ENCODE measurements at places on chromosomes 2 and 18.

GRCh38 chr2:237280939-237281338 lies 133.0 kb downstream of the COL6A3 start:
- no peak for ATAC-seq

DNA sequence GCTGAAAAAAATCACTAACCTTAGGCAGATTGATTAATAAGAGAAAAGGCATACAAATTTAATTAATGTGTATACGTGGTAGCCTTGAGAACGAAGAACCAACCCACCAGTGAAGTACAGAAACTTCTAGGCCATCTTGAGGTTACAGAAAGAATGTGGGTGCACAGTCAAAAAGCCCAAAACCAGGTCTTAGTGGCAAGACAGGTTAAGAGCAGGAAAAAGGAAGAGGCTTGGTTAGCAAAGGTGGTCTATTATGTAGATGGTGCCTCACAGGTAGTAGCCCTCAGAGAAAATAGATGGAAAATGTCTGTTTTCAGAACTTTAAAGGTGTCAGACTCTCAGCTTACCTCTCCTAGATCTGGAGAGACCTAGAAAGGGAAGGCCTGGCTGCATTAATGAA lies 22.0 kb upstream of the SLC35G4 start:
- ATAC-seq: peak; percentile 70

GRCh38 chr2:42102024-42102590 lies 54.3 kb downstream of the PKDCC start:
- peak; percentile 64 for ATAC-seq

DNA sequence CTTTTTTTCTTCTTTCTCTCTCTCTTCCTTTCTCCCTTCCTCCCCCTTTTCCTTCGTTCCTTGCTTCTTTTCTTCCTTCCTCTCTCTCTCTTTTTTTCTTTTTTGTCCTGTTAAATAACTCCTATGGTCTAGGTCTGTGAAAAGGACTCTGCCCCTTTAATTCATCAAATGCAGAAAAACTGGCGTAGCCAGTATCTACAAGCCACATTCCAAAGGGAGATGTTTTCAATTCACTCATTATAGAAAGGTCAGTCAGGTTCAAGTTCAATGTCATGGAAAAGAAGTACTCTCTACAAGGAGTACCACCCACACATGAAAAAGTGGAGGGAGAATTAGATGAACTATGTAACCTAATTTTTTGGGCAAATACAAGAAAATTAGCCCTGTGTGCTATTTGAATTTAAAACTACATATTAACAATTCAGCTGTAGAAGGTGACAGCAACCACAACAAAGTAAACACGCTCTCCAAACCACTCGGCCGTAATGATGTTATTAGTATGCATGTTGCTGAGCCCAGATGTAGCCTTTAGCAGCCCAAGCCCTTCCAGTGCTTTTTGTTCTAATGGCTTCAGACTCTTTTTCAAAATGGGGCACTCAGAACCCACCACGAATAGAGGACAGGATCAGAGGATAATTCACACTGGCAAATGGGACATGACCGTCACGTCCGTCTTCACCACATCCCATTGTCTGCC lies 735.4 kb upstream of the FANCL start:
- no peak for ATAC-seq

DNA sequence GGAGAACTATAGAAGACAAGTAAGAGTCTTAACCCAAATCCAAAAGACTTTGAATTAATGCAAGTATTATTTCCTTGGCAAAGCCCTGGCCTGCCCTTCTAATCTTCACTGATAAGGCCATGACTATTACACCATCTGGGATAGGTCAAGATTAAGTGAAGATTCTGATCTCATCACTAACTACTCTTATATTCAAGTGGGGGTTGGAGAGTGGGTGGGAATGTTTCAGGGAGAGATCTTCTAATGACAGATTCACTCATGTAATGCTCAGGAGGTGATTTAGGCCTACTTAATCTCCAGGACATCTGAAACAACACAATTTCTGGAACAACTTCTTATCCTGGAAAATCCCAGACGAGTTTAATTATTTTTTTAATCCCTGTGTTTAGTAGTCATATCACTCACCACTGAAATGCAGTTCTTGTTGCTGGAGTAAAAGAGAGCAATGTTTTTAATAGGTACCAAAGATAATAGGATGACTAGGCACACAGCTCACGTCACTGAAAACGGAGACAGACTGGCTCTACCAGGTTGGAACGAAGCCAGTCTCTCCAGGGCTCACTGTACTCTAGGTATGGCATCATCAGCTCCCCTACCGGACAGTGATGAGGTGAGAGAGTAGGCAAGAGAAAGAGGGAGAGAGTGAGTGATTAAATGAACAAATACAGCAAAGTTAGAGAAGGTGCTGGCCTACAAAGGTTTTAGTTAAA lies 133.1 kb downstream of the NCKAP5 start:
- no peak for ATAC-seq

DNA sequence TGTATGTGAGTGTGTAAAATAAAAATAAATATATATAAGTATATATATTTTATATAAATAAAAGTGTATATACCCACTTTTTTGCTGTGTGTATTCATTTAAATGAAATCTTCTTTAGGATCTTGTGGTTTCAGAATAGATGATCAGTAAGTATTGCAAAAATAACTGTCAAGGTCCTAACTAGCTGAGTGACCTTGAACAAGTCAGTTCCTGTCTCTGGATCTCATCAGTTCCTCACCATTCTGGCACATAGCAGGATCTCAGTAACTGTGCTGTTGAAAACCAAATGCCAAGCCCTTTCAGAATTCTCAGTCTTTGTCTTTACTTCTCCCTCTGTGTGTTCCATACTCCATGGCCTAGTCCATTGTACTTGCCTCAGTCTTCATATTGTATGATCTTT lies 115.3 kb upstream of the CXCR4 start:
- ATAC-seq: no peak

DNA sequence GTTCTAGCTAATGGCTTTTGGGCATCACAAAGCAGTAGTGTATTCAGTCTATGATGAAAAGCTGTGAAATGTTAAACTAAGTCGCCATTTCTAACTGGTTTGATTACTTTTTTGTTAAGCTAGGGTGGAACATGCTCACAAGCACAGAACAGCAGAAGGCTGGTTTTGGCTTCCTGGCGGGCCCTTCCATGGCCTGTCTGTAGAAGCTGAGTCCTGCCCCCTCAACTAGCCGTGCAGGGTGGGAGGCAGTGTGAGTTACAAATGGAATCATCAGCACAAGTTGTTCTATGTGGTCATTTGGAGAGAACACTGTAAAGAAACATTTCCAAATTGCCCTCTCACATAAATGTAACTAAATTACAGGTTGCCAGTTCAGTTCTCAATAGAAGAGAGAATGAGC lies 290.8 kb downstream of the ALPK2 start:
- ATAC-seq: no peak

DNA sequence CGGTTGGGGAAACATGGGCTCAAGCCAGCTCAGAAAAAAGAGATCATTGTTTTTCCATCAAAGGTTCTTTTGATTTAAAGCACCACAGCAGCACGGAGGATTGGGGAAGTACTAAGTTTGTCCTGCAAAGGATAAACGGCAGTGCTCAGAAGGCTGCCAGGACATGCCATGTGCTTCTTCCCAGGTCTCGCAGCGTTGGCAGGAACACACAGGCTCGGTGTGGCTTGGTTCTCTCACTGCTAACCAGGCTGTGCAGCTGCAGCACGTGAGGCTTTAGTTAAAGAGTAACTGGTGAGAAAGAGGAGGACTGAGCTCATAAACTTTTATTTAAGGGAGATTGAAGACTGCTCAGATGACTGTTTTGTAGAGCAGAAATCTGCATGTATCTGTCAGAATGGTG lies 264.3 kb downstream of the TSN start:
- ATAC-seq: no peak

DNA sequence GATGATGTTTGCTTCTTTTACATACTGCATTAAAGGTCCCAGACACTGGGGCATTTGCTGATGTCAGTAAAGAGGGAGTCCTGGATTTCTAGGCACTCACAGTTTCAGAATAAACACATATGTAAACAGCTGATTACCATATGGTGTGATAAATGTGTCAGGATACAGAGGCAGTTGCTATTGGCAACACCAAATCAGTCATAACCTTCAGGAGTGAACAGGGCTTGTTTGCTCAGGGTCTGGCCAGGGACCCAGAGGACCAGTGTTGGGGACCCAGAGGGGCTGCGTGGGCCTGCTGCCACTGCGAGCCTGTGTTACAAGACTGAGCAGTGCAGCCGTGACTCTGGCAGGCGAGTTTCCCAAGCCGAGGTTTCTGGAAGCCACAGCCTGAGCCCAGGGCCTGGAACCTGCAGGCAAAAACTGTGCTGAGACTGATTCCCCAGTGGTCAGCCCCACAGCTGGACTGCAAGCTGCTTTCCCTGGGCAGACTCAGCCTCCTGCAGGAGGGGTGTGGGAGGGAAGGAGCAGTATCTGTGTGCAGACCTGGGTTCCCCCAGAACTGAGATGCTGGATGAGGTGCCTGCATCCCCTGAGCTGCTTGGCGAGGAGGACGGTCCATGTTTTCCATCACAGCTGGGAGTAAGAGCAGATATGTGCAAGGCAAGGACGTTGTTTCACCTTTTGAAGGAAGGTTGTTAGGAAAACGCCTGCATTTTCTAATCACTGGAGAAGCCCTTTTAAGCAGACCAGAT lies 23.6 kb downstream of the ASAP2 start:
- ATAC-seq: no peak

DNA sequence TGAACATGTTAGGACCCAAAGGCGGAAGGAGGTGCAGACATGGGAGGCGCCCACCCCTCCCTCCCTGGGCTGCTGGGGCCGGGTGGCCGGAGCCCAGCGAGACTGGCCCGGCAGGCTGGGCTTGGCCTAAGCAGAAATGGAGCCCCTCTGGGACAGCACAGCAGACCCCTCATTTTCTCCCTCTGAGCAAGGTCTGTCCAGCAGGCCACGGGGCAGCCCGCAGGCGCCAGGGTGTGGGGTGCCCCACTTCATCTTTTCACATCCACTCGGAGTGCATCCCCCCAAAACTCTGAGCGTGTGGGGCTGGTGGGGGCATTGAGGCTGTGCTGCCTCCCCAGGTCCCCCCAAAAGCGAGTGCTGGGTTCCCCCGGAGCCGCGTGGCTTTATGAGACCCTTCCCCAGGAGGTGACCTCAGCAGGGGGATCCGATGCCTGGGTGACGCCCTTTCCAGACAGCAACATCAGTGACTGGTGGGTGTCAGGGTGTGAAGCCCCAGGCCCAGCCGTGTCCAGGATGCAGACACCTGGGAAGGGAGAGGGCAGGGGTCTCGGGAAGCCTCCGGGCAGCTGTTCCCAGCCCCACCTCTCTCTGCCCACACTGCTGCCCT lies 36.7 kb upstream of the GPC1 start:
- ATAC-seq: no peak

DNA sequence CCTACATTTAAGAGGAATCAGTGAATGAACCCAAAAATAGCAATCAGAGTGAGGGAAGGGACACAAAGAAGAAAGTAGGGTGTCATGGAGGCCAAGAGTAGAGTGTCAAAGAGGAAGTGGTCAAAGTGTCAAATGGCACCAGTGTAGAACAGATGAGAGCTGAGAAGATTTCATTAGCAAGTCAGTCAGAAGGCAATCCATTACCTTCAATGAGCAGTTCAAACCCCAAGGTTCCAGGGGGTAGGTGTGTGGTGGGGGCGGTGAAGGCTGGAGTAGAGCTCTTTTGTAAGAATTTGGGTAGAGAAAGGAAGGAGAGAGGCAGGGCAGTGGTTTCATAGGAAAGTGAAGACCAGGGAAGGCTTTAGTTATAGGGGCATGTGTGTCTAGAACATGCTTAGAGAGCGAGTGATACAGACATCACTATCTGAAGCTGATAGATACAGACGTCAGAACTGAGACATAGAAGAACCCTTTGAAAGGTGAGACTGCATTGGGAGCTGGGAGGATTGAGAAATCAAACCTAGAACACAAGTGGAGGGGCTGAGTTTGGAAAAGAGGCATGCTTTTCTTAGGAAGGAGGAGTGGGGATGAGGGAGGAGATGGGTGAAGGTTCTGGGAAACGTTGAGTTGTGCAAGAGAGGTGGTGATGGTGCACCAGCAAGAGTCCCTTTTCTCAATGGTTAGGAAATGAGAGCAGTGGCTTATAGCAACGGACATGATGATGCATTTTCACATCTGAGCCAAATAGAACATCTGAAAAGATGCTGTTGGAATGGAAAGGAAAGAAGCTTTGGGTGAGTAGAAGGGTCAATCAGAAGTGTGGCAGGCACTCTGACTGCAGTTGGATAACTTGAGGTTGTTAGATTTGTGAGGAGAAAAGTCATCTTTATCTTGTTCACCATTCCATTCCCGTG lies 48.9 kb upstream of the IL1RL1 start:
- ATAC-seq: no peak

DNA sequence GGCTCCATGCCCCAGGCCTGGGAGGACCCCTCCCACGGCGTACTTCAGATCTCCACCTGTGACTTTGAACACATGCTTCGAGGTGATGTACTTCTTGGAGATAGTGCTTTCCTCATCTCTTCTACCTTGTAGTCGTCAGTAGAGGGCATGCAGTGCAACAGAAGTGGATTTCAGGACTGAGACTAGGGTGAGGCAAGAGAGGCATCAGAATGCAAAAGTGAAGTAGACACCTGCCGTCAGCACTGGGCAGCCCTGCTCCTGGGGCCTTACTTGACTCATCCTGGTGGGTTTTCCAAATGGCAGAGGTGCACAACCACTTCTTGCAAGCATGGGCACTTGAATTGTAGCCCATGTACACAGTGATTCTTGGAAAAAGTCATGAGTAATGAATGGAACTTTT lies 258.8 kb downstream of the NEDD4L start:
- peak; percentile 49 for ATAC-seq

DNA sequence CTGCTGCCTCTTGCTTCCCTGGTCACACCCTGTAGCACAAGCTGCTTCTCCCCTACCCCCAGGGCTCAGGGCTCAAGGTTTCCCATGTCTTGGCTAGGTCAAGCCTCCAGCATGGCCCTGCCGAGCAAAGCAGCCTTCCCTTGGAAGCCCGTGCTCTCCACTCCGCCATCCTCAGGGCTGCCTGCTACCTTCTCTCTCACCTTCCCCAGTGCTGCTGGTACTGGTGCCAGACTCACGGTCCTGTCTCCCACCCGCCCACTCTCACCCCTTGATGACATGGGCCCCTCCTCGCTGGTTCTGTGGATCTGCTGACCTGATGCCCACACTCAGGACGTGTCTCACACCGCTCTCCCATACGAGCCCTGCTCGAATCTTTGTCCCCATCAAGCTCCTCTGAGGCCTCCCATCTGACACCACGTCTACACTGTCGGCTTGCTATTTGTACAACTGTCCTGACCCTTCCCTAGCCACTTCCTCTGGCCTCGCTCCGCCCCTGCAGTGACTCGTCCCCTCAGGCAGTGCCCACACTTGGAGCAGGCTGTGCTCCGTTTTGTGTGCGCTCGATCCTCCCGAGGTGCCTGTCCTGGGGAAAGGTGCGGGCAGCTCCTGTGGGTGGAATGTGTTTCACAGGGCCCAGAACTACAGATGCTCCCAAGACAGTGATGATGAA lies 49.9 kb downstream of the ZAP70 start:
- no peak for ATAC-seq

DNA sequence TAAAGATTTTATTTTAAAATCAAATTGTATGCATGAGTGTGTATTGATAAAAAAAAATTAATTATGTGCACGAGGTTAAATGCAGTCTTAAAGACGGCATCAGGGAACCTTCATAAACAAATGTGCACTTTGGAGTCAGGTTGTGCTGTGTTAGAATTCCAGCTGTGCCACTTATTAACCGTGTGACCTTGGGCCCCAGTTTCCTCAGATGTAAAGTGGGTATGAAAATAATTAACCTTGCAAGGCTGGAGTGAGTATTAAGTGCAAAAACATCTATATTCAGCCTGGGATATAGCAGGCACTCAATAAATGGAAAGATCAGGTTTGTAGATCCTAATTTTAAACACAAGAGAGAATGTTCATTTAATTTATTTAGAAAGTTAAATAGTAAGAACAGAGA lies 14.5 kb upstream of the MYCN start:
- no peak for ATAC-seq

GRCh38 chr2:104975371-104975770 lies 62.5 kb upstream of the MRPS9 start:
- ATAC-seq: no peak

- no peak for ATAC-seq
Observed at GRCh38 chr18:42156281-42156680, 201.2 kb downstream of the PIK3C3 start.

Measured in activated T-helper 17 cell treated with anti-CD3 and anti-CD28 coated beads, Interleukin-2, amount 50 U/mL, for 72 hours (primary cell).